ENCODE measurements at places on chromosomes 3 and 15.

DNA sequence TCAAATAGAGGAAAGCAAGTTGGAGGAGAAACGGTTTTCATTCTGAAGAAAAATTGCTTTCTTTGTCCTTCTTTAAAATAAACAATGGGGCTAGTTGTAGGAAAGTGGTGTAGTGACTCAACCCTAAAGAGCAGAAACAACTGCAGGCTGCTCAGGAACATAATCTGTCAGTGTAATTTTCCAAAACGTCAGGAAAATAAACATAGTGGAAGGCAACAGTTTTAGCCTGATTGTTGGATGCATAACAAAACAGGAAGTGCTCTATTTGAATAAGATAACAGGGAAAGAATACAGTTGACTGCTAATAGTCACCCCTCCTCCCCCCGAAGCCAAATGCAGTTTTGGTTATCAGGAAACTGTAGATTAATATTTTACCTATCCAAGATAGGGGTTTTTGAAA is 167.6 kb downstream of the ECT2 start:
- peak; percentile 75 for DNase-seq

DNA sequence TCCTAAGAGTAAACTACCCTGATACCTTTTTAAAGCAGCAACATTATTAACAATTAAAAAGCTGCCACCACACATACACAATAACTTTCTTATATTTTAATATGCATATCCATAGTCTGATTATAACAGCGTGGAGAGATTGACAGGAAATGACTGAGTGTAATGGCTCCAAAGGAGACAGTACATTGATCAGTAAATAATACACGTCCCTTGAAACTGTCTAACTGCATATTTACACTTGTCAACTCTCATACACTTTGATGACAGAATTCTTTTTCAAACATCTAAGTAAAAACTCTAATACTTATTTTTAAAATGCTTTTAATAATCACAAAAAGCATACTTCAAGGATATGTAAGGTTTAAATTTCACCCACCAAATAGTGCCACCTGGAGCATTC is 99.5 kb downstream of the FOXP1 start:
- DNase-seq, result no peak

DNA sequence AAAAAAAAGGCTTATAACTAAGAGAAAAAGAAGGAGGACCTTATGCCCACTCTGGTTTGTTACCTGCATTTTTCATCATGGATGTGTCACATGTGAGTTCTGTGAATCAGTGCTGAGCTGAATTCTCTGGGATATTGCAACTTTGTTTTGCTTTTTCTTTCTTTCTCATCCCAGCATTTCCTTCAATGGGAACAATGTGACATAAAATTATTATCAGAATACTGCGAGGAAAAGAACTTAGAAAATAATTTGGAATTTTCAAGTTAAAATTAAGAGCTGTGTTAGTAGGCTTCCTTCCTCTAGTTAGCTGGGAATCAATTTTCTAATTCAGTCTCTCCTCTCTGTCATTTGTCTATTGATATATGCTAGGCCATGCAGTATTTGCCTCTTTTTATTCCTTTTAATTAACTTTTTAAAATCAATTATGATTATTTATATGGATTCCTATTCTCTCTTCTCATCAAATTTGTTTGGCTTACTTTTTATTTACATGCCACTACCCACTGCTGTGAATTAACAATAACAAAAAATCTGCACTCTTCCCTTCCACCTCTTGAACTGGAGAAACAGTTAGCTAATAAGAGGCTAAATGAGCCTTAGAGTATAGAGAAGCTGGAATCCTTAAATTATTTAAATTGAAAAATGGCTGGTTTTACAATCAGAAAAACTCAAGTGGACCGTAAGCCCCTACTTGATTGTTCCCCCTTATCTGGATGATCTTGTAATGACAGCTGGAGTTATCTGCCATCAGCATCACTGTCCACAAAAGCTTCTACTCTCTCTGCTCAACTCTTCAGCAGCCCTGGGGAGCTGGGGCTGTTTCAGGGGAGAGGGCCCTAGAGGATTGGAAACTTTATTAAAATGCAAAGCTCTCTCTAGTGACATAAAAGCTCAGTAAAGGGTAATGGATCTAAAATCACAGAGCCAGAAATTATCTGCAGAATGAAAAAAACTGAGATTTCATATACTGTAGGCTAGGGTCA is 95.3 kb upstream of the SOX2 start:
- DNase-seq, result no peak

GRCh38 chr15:65888981-65889380 is 19.7 kb downstream of the RAB11A start:
- DNase-seq, result no peak

DNA sequence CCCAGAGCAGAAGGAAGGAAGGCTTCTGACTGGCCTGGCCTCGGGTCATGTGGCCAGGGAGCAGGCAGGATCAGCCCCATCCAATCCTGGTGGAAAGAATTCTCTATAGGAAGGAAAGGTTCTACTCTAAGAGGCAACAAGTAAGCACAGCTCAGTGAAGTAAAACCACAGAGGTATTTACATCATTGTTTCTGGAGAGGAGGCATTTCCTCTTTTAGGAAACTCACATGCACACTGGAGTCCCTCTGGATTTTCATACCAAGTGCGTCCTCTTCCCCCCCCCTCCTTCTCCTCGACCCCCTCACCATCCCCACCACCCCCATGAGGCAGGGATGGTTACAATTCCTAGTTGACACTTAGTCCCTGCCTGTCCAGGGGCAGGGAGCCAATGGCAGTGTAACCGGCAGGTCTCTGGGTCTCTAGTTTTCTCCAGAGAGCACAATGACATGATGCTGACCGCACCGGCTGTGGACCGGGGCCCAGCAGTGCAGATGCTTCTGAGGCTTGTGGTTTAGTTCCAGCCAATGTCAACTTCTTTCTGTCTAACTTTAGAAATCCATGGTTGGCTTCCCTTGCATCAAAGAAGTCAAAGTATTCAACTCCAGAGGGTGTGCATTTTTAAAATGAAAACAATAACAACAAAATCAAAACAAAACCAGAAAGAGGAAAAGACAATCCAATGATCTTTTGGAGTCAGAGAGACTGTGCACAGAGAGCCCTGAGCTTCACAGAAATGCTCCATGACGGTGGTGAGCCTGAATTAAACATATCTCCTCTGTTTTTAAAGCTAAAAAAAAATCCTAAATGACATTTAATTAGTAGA is 230.3 kb upstream of the TLE3 start:
- DNase-seq, result peak; percentile 97

- DNase-seq, result peak; percentile 65
Observed at GRCh38 chr3:120418866-120419490, 31.8 kb downstream of the FSTL1 start.

Measured in astrocyte of the hippocampus (primary cell).